ENCODE measurements at places on chromosomes 1 and 21.

GRCh38 chr1:92356956-92357355 is 58.1 kb downstream of the RPAP2 start:
- no peak for DNase-seq

GRCh38 chr21:44958471-44959191 is 18.8 kb downstream of the SLX9 start:
- peak; percentile 95 for DNase-seq

DNA sequence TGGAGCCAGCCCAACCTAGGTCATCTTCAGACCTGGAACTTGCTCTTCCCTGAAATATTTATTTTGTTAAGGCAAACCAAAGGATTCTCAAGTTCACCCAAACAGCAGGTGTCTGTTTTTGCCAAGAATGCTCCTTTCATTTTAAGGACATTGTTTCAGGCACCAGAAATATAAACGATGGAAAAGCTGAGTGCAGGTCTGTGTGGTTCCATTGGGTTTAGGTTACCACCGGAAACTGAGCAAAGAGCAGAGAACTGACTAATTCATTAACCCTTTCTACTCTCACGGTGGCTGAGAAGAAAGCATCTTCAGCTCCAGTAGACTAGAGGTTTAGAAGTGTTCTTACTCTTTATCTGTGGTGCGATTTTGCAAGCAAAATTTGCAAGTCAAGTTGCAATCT is 38.0 kb upstream of the ZC3H11B start:
- no peak for DNase-seq

- peak; percentile 55 for DNase-seq
Observed at GRCh38 chr1:201020721-201021629, 2.5 kb downstream of the KIF21B start.

- DNase-seq: no peak
Observed at GRCh38 chr1:75257424-75257823, 123.2 kb downstream of the LHX8 start.

DNA sequence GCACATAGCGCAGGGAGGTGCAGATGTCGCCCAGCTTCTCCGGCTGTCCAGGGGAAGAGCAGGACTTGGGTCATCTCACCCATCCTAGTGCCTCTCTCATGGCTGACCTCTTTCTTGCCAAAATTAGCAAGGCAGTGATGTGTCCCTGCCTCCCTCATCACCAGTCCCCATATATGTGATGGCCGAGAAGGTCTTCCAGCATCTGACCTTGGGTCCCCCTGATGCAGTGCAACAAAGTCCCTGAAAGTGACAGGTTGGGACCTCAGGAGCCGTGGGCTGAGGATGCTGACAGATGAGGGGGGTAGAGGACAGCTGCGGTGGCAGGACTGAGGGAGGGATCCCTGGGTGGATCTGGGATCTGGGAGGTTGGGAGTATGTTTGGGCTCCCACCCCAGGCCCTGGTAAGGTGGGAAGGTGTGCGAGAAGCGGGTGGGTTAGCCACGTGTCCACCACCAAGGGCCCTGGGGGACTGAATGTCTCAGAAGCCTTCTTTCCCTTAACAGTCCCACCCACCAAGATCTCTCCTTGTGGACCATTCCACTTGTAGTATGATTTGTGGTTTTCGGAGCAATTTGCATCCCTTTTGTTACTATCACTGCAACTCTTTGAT is 109.7 kb downstream of the SYT2 start:
- DNase-seq: no peak

DNA sequence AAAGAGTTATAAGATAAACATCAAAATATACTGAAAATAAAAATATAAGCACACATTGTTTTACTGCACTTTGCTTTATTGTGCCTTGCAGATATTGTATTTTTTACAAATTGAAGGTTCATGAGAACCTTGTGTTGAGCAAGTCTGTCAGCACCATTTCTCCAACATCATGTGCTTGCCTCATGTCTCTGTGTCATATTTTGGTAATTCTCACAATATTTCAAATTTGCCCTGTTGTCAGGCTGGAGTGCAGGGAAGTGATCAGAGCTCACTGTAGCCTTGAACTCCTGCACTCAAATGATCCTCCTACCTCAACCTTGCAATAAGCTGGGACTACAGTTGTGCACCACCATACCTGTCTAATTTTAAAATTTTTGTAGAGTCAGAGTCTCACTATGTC is 21.3 kb upstream of the CNIH3 start:
- no peak for DNase-seq

DNA sequence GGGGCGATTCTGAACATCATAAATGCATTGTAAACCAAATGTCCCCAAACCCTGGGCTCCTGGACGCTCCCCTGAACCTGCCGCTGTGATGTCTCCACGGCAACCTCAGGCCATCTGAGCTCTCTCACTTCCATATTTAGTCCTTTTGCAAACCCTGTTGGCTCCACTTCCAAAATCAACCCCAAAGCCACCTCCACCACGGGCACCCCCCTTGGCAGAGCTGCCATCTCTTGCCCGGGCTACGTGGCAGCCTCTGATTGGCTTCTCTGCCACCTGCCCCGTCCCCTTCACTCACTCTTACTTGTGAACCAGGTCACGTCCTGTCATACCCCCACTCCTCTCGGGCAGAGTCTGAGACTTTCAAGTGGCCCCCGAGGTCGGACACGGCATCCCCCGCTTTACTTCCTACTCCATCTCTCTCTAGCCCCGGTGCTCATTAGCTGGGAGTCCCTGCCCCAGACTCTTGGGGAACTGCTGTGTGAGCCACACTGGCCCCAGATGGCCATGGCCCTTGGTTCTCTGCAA is 15.8 kb downstream of the PRXL2B start:
- DNase-seq: no peak

GRCh38 chr1:226223786-226224244 is 351 bp downstream of the MIXL1 start:
- DNase-seq: peak; percentile 31

DNA sequence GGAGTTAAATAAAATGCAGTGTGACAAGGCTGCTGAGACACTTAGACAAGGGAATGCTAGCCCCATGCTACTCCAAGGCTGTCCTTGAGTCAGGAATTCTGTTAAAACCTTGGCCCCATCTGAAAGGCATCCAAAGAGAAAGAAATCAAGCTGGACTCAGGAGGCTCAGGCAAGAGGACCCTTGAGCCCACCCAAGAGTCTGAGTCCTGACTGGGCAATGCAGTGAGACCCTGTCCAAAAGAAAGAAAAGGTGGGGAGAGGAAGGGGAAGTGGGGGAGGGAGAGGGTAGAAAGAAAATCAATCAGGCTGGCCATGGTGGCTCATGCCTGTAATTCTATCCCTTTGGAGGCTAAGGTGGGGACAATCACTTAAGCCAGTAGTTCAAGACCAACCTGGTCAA is 26.7 kb downstream of the CLSTN1 start:
- no peak for DNase-seq

- DNase-seq: peak; percentile 20
Observed at GRCh38 chr1:240804475-240804874, 192.5 kb upstream of the GREM2 start.

DNA sequence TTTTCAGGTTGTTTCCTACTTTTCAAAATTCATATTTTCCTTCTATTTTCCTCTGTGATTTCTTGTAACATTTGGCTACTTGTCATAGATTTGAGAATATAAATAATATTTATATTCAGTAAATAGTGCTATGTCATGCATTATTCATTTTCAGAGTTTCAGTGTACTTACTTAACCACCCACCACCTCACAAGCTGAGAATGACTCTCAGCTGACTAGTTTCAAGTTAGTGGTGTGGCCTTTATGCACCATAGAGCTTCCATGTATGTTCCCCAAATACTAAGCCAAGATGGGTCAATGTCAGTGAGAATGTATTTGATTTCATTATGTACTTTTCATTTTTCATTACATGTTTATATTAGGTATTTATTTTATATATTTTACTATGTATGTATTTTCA is 56.9 kb upstream of the RGS1 start:
- DNase-seq: no peak

GRCh38 chr21:38849776-38850175 is 44.0 kb downstream of the ETS2 start:
- peak; percentile 39 for DNase-seq

DNA sequence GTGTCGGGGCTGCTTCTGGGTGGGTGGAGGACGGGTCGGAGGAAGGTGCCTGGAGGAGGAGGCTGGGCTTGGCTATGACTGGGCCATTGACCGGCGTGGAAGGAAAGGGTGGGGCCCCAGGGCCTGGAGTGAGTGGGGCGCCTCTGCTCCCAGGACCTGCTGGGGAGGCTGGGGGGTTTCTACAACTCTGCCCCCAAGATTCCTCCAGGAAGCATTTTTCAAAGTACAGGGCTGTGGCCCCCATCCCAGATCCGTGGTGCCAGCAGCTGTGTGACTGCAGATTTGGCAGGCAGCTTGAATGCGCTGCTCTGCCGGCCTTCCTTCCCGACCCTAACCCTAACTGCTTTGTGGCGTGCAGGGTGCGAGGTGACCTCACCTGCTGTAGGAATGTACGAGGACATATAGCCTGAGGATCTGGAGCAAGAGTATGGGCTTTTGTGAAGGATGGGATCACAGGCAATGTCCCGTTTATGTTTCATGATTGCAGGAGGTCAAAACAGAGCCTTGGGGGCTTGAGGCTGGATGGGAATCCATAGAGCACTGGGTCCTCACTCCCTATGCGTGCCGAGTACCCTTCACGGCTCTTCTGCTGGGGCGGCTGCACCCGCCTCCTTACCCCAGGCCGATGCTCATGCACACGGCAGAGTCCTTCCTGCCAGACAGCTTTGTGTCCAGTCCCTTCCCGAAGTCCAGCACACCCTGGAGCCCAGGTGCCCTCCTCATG is 24.7 kb downstream of the TRPM2 start:
- DNase-seq: no peak

DNA sequence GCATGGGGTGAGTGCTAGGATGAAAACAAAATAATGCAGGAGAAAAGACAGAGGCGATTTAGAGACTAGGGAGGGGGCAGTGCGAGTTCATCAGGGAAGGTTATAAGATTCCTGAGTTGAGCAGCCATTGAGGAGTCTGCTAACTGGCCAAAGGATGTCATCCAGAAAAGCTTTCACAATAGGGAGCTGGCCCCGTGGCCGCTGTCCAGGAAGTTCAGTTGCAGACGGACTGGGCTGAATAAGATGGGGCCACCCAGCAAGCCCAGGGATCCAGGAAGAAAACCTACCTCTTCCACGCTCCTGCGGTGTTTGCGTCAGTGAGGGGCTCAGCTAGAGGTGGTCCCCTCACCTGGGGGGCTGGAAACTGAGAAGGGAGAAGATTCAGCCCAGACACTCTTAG is 4.0 kb upstream of the PKP1 start:
- DNase-seq: peak; percentile 18

GRCh38 chr21:25461725-25462124 is 145.6 kb downstream of the MRPL39 start:
- peak; percentile 1 for DNase-seq

- DNase-seq: no peak
Observed at GRCh38 chr1:27716262-27716895, 9.4 kb upstream of the FAM76A start.

DNA sequence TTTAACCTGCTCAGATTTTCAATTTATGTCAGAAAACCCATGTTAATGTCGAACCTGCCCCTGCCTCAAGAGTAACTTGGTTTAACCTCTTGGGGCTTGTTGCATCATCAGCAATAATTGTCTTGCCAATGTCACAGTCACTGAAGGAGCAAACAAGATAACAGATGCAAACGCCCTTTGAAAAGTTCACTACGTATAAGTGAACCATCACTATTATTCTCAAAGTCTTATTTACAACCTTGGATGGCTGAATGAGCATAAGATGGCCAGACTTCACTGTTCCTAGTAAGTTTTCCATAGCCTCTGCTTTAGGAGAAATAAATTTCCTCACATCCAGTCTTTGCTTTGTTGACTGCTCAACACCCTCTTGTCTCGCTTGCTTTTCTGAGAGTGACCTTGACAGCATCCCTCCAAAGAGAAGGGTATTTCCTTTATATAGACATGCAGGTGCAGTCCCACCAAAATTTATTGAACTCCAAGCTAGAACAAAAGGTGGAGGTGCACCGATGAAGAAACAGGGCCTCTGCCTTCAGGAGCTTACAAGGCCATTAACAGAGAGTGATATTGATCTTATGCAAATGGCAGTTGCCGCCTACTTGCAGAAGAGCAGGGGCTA is 749 bp upstream of the LRIG2 start:
- DNase-seq: no peak

DNA sequence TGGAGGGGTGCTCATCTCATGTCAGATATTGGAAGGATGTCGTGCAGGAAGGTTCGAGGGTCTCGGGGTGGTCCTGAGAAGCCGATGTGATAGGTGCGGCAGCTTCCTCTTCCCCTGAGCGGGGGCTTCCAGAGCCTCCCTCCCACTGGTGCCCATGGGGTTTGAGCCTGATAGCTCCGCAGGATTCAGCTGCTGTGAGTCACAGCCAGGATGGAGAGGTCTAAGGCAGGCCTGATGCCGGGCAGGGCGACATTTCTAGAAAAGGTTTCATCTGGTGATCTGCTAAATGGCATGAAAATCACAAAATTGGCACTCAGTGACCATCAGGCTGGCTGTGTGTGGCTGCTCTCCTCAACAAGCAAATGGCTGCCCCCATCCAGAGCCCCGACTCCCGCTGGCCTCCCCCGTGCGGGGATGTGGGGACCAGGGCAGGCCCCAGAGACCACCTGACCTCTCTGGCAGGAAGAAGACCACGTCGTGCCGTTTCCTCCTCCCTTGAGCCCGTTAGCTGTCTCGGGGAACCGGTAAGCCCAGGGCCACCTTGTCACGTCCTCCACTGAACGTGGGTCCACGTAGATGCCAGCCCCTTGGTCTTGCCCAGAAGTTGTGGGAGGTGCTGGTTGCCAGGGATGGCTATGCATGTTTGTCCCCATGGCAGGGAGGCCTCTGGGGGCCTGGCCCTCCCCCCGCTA is 66.1 kb downstream of the SKI start:
- DNase-seq: peak; percentile 48

GRCh38 chr1:226737819-226738420 is 1.2 kb downstream of the ITPKB start:
- peak; percentile 61 for DNase-seq

DNA sequence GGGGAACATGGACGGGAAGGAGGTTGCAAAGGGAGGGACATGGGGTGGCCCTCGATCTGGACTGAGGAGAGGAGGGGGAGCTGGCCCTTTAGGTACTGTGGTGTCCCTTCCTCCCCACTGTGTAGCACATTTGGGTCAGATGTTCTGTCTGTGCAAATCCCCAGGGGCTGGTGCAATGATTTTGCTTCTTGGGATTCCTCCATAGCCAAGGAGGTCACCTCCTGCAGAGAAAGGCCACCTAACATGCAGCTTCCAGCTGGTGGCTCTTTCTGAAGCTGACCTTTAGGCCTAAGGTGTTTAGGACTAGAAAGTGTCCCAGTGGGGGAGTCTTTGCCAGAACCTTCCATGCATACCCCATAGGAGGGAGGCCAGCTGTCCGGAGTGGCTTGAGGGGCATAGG is 9.0 kb upstream of the MYOM3 start:
- no peak for DNase-seq

- no peak for DNase-seq
Observed at GRCh38 chr1:178818416-178818815, 52.5 kb downstream of the ANGPTL1 start.

DNA sequence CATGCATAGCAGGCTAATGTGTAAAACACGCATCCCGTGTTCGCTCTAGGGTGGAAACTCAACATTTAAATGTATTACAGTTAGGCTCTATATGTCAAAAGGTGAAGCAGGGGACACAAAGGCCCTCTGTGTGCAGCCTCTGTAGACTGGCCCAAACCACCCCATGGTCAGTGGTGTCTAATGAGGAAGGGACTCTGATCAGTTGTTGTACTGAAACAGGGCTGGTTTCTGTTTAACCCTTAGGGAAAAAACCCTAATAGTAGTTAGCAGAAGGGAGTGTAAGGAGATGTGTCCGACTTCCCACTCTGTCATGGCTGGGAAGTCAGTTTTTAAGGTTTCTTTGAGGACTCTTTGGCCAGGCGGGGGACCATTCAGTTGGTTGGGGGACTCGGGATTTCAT is 21.5 kb upstream of the CD2 start:
- DNase-seq: no peak

- peak; percentile 60 for DNase-seq
Observed at GRCh38 chr1:14970115-14970798, 183.3 kb upstream of the TMEM51 start.
